Thymus (tissue), 14 donors: ENCODE measurements at places on chromosomes 5 and 9.

GRCh38 chr5:56910210-56910965, 992 bp downstream of the SETD9 start:
- H3K27me3 ChIP-seq: peaks cover 2% of the 10 kb centered on the region
- peak overlapping the region; percentile 79 for H3K27ac ChIP-seq
- H3K4me1 ChIP-seq: peaks cover 8% of the 10 kb centered on the region
- H3K4me3 ChIP-seq: peak overlapping the region; percentile 72
- H3K36me3 ChIP-seq: no peaks in the 10 kb centered on the region
- DNase-seq: peak; percentile 41

DNA sequence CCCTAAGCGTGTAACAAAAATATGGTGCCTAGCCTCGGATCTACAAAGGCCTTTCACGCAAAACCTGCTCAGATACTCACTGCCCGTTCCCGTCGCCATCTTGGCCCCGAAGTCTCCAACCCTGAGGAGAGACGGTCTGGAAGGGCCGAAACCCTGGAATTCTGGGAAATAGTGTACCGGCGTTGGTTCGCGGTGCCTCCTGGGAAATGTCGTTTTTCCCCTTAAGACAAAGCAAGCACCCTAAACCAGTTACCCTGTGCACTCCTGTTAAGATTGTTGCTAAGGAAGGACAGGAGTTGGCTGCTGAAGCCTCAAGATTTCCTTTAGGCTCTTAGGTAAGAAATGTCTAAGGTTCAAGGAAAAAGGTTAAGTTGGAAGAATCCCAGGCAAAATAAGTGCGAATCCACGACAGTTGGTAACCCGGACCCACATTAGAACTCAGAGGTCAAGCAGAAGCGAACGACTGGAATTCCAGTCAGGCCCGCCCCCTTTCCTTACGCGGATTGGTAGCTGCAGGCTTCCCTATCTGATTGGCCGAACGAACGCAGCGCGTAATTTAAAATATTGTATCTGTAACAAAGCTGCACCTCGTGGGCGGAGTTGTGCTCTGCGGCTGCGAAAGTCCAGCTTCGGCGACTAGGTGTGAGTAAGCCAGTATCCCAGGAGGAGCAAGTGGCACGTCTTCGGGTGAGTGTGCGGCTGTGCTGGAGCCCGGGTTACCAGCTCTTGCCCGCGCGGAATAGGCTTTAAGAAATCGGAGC, at the start of the genes BRD8 and KIF20A:
BRD8 (minus strand) TSS at position 115 of the 761 bp plus-strand sequence; CDS start at position 99, 16 bp downstream.
KIF20A (plus strand) TSS at position 597 of the 761 bp plus-strand sequence. CDS start 569 bp downstream, outside the sequence.
- peak; percentile 93 for DNase-seq
- H3K27me3 ChIP-seq: no peaks in the 10 kb centered on the region
- peaks cover 20% of the 10 kb centered on the region for H3K4me1 ChIP-seq
- peak within 1 kb of the TSS; percentile 87 for H3K27ac ChIP-seq
- peaks cover 28% of the 10 kb centered on the region for H3K36me3 ChIP-seq

DNA sequence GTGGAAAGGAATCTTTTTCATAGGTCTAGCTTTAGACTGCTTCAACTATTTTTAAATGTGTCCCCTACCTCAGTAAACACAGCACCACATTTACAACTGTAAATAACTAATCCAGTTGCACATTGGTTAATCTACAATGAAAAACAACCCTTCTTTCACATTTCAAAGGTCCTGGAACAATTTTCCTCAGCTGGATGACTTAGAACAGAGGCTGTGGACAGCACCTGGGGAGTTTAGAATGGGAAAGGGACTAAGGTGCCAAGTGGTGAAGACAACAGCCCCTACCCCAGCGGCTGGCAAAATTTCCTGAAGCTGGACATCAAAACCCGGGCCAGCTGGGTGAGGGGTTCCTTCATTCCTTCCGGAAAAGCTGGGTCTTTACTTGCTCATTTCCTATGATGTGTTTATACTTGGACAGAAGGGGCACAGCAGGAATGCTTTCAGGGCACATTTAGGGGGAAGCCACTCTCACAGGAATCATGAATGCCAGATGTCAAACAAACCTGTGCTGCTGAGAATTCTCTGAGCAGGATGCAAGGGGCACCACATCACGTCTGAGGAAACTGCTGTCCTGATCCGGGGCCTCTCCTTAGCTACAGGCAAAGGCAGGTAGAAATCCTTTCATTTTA, 158.3 kb downstream of the NR2F1-AS1 start:
- H3K4me1 ChIP-seq: no peaks in the 10 kb centered on the region
- no peaks in the 10 kb centered on the region for H3K27me3 ChIP-seq
- no peaks in the 10 kb centered on the region for H3K36me3 ChIP-seq
- H3K27ac ChIP-seq: no peak overlapping the region

GRCh38 chr5:1521671-1522600, 1.8 kb downstream of the LPCAT1 start:
- no peaks in the 10 kb centered on the region for H3K27me3 ChIP-seq
- peak overlapping the region; percentile 35 for H3K4me3 ChIP-seq
- H3K36me3 ChIP-seq: peaks cover 19% of the 10 kb centered on the region
- no peak for DNase-seq
- peaks cover 9% of the 10 kb centered on the region for H3K4me1 ChIP-seq

- H3K27me3 ChIP-seq: no peaks in the 10 kb centered on the region
- DNase-seq: no peak
- H3K4me1 ChIP-seq: no peaks in the 10 kb centered on the region
- H3K36me3 ChIP-seq: no peaks in the 10 kb centered on the region
These were observed 292.8 kb downstream of the YTHDC2 start for GRCh38 chr5:113806250-113806649.

DNA sequence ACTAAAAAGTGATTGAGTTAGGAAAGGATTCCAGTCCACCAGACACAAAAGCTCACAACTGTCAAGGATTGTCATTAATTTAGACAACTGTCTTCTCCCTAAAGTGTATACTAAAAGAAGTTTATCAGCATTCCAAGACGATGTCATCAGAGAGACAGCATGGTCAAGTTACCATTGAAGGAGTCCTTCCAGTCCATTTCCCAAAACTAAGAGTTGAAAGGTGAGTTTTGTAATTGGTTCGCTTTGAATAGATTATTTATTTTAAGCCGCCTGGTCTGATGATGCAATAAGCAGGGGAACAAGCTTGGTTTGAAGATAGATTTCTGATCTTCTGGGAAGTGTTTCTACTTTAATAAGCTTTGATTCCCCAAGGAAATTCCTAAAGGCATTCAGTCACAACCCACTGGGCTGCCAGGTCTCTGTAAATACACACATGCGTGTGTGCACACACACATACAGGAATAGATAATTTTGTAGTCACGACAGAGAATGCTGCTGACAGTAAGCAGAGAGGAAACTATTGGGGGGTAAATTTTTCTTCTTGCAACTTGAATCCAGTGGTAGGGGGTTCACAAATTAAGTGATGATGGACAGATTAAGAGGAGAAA, 234.8 kb downstream of the PIK3R1 start:
- no peaks in the 10 kb centered on the region for H3K27me3 ChIP-seq
- H3K36me3 ChIP-seq: no peaks in the 10 kb centered on the region
- no peak overlapping the region for H3K4me3 ChIP-seq
- no peak for DNase-seq
- peak overlapping the region; percentile 25 for H3K27ac ChIP-seq

DNA sequence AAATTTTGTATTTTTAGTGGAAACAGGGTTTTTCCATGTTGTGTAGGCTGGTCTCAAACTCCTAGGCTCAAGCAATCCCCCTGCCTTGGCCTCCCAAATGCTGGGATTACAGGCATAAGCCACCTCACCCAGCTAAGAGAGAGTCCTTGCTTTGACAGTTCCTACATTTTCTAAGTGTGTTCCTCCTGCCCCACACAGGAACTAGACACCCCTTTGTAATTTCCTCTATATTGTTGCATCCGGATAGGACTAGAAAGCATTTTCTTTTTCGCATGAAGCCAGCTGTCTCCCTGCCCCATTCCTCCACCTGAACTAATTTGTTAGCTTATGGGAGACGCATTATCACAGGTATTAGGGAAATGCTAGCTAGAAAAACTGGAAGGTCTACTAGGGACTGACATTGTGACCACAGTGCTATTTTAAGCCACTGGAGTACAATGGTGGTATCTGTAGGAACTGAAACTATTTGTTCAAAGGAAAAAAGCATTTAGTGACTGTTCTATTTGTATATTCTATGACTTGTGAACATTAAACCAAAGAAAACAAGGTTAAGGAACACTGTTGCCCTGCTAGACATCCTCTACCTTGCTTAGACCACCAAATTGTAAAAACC, 214.1 kb downstream of the SMARCA2 start:
- no peak overlapping the region for H3K27ac ChIP-seq
- H3K4me3 ChIP-seq: no peak overlapping the region
- H3K27me3 ChIP-seq: no peaks in the 10 kb centered on the region
- peaks cover 4% of the 10 kb centered on the region for H3K4me1 ChIP-seq
- DNase-seq: no peak

DNA sequence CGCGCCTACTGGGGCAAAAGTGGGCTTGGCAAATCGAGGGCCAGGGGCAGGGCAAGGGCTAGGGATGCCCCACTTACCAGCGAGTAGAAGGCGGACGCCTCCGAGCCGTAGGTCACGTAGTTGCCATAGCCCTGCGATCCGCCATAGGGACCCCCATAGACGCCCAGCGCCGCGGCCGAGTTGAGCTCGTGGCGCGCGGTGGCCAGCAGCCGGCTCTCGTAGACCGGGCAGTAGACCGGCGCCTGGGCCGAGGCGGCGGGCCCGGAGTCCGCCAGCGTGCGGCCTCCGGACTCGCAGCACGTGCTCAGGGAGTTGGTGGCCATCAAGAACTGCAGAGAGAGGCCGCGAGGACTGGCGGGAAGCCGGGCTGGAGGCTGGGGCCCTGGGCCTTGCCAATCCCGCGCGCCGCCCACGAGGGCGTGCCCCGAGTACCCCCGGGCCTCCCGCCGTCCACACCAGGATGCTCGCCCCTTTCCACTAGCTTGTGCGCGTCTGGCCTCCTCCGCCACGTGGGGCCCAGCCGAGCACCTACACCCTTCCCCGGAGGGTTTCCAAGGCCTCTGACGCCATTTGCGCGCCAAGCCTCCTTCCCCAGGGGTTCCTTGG, 891 bp downstream of the IRX4 start:
- H3K27me3 ChIP-seq: peaks cover 99% of the 10 kb centered on the region
- H3K36me3 ChIP-seq: no peaks in the 10 kb centered on the region
- no peak overlapping the region for H3K27ac ChIP-seq
- H3K4me3 ChIP-seq: no peak overlapping the region

- no peaks in the 10 kb centered on the region for H3K4me1 ChIP-seq
- no peak overlapping the region for H3K27ac ChIP-seq
- DNase-seq: no peak
- no peak overlapping the region for H3K4me3 ChIP-seq
These were observed 129.4 kb upstream of the RASA1 start for GRCh38 chr5:87138091-87138805.

GRCh38 chr5:159392871-159393270, 62.6 kb upstream of the IL12B start:
- DNase-seq: no peak
- H3K36me3 ChIP-seq: no peaks in the 10 kb centered on the region
- no peak overlapping the region for H3K4me3 ChIP-seq
- H3K4me1 ChIP-seq: no peaks in the 10 kb centered on the region

GRCh38 chr5:122703203-122703602, 71.7 kb upstream of the SNX2 start:
- H3K4me1 ChIP-seq: no peaks in the 10 kb centered on the region
- no peak overlapping the region for H3K27ac ChIP-seq
- H3K27me3 ChIP-seq: no peaks in the 10 kb centered on the region
- H3K4me3 ChIP-seq: no peak overlapping the region

GRCh38 chr5:68476854-68477253, 261.3 kb downstream of the PIK3R1 start:
- H3K27ac ChIP-seq: no peak overlapping the region
- H3K4me1 ChIP-seq: no peaks in the 10 kb centered on the region
- no peak overlapping the region for H3K4me3 ChIP-seq
- H3K36me3 ChIP-seq: no peaks in the 10 kb centered on the region

DNA sequence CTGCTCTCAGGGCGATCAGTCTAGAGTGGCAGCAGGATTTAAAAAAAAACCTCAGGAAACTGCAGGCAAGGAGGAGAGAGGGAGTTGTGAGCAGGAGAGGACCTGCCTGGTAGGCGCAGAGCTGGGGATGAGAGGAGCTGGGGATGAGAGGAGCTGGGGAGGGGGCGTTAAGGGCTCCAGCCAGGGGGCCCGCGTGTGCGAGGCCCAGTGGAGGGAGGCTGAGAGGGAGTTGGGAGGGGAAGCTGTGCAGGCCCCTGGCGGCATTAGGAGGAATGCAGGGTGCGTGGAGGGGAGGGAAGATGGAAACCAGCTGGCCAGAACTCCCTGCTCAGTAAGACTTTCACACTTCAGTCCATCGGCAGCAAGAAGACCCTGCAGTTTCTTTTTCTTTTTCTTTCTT, 45.2 kb upstream of the HMCN2 start:
- no peaks in the 10 kb centered on the region for H3K27me3 ChIP-seq
- no peak overlapping the region for H3K27ac ChIP-seq
- H3K4me1 ChIP-seq: no peaks in the 10 kb centered on the region
- H3K4me3 ChIP-seq: no peak overlapping the region

- no peaks in the 10 kb centered on the region for H3K36me3 ChIP-seq
- DNase-seq: no peak
- no peak overlapping the region for H3K4me3 ChIP-seq
- H3K4me1 ChIP-seq: peaks cover 24% of the 10 kb centered on the region
- peaks cover 3% of the 10 kb centered on the region for H3K27me3 ChIP-seq
These were observed 7.6 kb downstream of the SHB start for GRCh38 chr9:38061326-38061977.

- H3K27ac ChIP-seq: no peak overlapping the region
- no peak for DNase-seq
- H3K27me3 ChIP-seq: peaks cover 82% of the 10 kb centered on the region
- H3K36me3 ChIP-seq: no peaks in the 10 kb centered on the region
- H3K4me3 ChIP-seq: no peak overlapping the region
These were observed 49.9 kb downstream of the LMX1B start for GRCh38 chr9:126663661-126664072.

- DNase-seq: no peak
- no peaks in the 10 kb centered on the region for H3K27me3 ChIP-seq
- no peaks in the 10 kb centered on the region for H3K36me3 ChIP-seq
- peaks cover 2% of the 10 kb centered on the region for H3K4me1 ChIP-seq
- H3K27ac ChIP-seq: no peak overlapping the region
- H3K4me3 ChIP-seq: no peak overlapping the region
These were observed 5.5 kb upstream of the AOPEP start for GRCh38 chr9:94720846-94721549.

DNA sequence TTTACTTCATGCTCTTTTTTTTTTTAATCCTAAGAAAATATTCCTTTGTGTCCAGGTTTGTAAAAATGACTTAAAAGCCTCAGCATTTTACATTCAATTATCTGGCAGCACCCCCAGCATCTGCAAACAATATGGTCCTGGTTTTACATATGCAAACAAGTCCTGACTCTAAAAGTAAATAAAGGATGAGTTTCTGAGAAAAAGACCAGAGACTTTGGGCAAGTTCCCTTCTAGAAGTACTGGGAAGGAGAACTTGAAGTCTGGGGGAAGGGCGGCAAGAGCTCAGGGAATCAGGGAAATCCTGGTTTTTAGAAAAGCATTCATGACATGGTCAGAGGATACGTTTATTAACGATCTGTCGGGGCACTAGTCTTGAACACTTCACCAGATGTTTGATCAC, 25.8 kb downstream of the COL23A1 start:
- DNase-seq: no peak
- H3K36me3 ChIP-seq: no peaks in the 10 kb centered on the region
- no peaks in the 10 kb centered on the region for H3K4me1 ChIP-seq
- H3K4me3 ChIP-seq: no peak overlapping the region

- H3K27me3 ChIP-seq: no peaks in the 10 kb centered on the region
- H3K4me3 ChIP-seq: no peak overlapping the region
- H3K27ac ChIP-seq: no peak overlapping the region
- DNase-seq: peak; percentile 21
- no peaks in the 10 kb centered on the region for H3K36me3 ChIP-seq
These were observed 84.5 kb downstream of the RFX3 start for GRCh38 chr9:3441197-3441816.

- H3K36me3 ChIP-seq: no peaks in the 10 kb centered on the region
- no peak overlapping the region for H3K4me3 ChIP-seq
- H3K27me3 ChIP-seq: no peaks in the 10 kb centered on the region
- no peak overlapping the region for H3K27ac ChIP-seq
These were observed 12.4 kb downstream of the ITGA2 start for GRCh38 chr5:53001541-53001940.
